Right ventricle myocardium inferior (tissue), 1 donor: ENCODE measurements at places on chromosomes 2 and 18.

DNA sequence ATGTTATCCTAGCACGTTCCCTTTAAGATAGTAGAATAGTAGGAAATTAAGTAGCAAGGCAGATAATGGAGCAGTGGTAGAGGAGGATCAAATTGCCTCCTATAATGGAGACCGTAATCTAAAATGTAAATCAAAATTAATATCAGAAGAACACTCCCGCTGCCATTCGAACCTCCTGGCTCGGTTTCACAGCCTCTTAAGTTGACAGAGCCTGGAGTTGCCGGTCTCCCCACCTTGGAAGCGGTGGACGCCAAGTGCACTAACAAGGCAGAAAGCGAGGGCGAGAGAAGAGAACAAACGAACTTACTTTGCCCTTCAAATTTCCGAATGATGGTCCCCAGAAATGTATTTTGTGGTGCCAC lies 450 bp downstream of the KCNH7 start:
- DNase-seq: no peak

GRCh38 chr2:164456619-164457018 lies 164.7 kb downstream of the GRB14 start:
- DNase-seq: no peak

DNA sequence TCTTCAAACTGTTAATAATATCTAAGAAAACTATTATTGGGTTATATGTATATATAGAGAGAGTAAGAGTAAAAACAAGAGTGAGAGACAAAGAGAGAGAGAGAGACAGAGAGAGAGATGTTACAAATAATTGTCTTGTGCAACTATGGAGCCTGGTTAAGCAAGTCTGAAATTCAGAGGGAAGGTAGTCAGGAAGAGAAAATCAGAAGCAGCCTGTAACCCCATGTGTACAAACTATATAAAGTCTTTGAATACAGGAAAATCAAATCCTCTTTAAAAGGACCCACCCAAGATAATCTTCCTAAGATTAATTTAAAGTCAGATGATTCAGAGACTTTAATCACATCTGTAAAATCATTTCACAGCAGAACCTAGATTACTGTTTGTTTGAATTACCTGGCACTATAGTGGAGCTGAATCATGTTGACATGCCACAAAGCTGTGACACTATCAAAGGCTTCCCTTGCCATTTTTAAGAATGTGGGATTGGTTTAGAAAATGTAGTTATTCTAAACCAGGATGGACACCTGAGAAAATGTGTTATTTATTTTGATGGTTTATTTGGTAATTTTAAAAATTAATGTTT lies 301.7 kb upstream of the FSIP2 start:
- no peak for DNase-seq

GRCh38 chr2:154849482-154849881 lies 151.0 kb downstream of the KCNJ3 start:
- DNase-seq: no peak

GRCh38 chr2:97781981-97782380 lies 68.6 kb downstream of the ZAP70 start:
- no peak for DNase-seq

GRCh38 chr2:130807659-130808385 lies 28.9 kb upstream of the ARHGEF4 start:
- DNase-seq: no peak

DNA sequence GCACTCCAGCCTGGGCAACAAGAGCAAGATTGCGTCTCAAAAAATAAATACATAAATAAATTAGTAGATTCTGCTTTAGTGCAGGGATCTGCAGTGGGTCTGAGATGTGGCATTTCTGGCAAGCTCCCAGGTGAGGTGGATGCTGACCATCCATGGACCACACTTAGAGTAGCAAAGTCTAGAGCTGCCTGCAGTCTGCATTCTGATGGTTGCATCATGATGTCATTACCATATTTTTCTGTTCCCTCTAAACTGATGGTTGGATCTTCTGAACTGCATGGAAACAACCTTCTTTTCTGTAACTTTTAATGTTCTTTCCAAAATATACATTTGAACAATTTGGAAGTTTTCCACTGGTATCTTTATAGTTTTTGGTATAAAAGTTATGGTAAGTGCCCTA lies 42.9 kb downstream of the MYL12B start:
- no peak for DNase-seq

- DNase-seq: no peak
These were observed 581.2 kb upstream of the SLC8A1 start for GRCh38 chr2:41033127-41033526.

DNA sequence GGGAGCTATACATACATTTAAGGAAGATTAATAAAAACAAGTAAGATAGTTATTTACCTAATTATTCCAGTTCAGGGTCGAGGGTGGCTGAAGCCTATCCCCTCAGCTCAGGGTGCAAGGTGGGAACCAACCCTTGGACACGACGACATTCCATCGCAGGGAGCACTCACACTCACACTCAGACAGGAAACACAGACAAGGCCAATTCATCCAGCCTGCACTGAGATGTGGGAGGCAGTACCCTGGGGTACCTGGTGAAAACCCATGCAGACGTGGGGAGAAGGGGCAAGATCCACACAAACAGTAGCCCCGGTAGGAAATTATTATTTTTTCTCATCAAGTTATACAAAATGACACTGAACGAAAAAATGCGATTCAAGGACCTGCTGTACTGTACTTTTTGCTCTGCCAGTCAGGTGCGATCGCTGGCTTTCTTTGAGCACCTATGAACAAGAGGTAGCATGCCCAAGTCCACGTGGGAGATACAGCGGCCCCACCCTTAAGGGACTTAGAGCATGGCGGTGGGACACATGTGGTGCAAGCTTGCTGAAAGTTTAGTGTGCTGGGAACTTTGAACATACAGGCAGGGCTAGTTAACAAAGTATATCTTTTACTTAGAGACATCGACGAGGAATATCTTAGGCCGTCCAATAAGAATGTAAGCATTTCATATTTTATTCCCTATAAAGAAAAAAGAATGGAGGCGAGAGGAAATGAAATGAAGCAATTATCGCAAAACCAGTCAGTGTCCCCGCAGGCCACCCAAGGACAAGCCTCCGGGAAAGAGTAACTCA lies 624 bp downstream of the METTL8 start:
- no peak for DNase-seq

- DNase-seq: no peak
These were observed 109.9 kb downstream of the PTPRM start for GRCh38 chr18:7677001-7677400.

DNA sequence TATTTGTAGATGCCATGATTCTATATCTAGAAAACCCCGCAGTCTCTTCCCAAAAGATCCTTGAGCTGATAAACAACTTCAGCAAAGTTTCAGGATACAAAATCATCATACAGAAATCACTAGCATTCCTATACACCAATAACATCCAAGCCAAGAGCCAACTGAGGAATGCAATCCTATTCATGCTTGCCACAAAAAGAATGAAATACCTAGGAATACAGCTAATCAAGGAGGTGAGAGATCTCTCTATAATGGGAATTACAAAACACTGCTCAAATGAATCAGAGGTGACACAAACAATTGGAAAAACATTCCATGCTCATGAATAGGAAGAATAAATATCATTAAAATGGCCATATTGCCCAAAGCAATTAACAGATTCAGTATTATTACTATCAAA lies 551.4 kb upstream of the SLC39A10 start:
- DNase-seq: no peak

- no peak for DNase-seq
These were observed 77.6 kb upstream of the RBM44 start for GRCh38 chr2:237720957-237721356.

- DNase-seq: peak; percentile 76
These were observed 4.2 kb upstream of the PAX8 start for GRCh38 chr2:113282747-113283533.

DNA sequence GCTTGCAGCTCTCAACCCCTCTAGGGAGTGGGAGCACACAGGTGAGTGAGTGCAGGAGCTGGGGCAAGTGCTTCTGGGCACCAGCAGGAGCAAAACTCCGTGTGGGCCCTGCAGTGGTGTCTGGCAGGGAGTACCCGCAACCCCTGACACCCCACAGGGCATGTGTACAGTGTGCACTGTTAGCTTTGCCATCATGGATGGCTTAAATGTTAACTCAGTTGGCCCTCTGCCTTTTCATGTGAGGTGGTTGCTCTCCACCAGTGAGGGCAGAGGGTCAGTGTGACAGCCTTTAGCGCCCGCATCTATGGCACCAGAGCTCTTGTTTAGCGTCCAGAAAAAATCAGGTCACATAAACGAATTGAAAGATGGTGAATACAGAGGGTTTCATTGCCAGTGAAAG lies 92.7 kb downstream of the TPGS2 start:
- DNase-seq: no peak

GRCh38 chr2:62431512-62431911 lies 74.5 kb downstream of the TMEM17 start:
- DNase-seq: no peak

- DNase-seq: no peak
These were observed 764.6 kb downstream of the TSN start for GRCh38 chr2:122519821-122520611.

DNA sequence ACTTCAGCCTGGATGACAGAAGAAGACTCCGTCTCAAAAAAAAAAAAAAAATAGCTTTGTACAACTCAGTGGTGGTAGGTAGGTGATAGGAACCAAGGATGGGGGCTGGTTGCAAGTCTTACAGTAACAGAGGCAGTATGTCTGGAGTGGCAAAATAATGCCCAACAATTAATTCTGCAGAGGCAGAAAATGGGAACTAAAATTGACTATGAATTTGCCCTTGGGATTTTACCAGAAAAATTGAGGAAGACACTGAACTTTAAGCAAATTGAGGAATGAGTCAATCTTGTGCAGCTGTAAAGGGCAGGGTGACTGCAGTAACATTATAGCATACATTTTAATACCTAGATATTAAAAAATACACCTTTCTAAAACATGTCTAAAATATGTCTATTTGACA lies 292.1 kb upstream of the FBXO11 start:
- DNase-seq: no peak

GRCh38 chr2:181667234-181667633 lies 10.3 kb upstream of the CERKL start:
- no peak for DNase-seq

GRCh38 chr2:11998218-11998617 lies 251.8 kb downstream of the LPIN1 start:
- no peak for DNase-seq

DNA sequence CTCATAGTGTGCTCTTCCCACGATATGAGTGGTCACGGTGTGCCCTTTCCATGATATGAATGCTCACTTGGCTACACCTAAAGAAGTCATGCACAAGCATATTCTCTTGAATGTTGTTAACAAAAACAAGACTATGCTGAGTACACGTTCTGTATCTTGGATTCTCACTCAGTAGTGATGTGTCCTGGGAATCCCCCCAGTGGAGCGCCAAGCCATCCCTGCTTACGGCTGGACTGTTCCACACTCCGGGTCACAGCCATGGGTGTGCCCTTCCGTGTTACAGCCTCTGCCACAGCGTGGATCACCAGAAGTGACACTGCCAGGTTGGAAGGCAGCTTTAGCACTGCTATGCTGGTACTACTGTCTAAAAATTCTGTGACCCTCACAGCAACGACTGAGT lies 59.1 kb downstream of the TPO start:
- no peak for DNase-seq

DNA sequence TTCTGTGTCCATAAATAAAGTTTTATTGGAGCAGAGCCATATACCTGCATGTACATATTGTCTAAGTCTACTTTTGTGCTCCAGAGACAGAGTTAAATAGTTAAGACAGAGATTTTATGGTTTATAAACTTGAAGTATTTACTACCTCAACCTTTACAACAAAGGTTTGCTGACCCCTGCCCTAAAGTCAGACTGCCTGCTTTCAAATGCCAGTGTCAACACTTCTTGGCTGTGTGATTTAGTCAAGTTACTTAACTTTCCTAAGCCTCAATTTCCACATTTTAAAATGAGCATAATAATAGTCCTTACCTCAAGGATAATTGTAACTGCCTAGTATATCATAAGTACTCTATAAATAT lies 44.4 kb upstream of the ITPRID2 start:
- DNase-seq: no peak

GRCh38 chr2:17536416-17536815 lies 4.1 kb upstream of the VSNL1 start:
- DNase-seq: no peak

GRCh38 chr2:238728330-238729260 lies 119.3 kb upstream of the TWIST2 start:
- DNase-seq: no peak

DNA sequence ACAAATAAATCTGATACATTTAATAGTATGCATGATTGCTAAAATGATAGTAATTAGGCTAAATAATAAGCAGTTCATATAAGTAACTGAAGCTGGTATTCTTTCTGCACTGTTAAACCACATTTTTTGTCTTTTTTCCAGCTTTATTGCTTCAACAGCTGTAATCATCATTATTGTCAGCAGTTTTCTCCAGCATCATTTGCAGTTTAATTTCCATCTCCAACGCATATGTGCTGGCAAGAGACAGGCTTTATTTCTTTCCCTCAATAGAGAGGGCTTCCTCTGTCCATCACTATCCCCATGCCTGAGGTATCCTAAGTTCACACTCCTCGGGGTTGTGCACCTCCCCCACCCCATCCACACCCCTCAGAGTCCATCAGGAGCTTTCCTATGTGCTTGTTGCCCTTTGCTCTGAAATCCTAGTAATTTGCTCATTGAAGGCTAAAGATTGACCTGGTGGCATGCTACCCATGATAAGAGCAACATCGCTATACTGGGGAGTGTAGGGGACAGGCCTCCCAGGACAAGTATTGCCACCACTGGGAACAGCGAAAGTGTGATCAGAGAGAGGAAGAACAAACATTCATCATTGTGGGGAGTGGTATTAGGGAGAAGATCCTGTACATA lies 37.1 kb downstream of the B4GALT6 start:
- DNase-seq: no peak

GRCh38 chr18:44887227-44887631 lies 206.5 kb downstream of the SETBP1 start:
- no peak for DNase-seq

- DNase-seq: no peak
These were observed 50.9 kb downstream of the ACAA2 start for GRCh38 chr18:49762191-49763077.

DNA sequence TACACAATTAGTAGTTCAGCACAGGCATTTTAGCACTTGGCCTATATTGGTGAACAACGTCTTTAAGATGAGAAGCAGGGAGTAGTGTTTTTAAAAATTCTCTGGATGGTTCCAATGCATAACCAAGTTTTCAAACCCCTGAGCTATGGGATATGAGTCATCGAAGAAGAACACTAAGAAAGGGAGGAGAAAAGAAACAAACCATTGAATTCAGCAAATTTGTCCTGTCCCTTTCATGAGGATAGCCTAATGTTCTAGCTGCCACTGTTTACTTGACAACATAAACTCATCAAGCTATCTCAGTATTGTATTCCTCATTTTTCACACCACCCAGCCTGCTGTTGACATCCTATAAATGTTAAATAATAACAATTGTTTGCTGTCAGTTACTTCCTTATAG lies 158.0 kb downstream of the BARD1 start:
- DNase-seq: no peak

GRCh38 chr18:21330122-21330701 lies 88.2 kb downstream of the GREB1L start:
- no peak for DNase-seq

DNA sequence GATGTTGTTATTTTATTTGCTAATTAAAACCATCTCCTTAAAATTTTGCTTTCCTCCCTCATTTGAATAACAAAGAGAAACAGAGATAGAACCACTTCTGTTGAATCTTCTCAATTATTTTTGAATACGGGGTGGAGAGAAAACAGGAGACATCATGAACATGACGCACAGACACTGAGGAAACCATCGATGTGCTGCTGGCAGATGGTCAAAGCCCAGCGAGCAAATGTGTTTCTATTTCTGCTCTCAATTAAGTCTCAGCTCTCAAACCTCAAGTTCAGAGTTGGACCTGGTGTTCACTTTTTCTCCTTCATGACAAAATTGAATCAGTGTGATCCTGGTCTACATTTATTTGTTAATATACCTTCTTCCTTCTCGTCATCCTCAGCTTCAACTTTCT lies 36.1 kb upstream of the TWIST2 start:
- DNase-seq: no peak
